ENCODE measurements at places on chromosomes 6 and 20.
A peak's percentile ranks its signal among the peaks of the same experiment; 100 is the strongest.

- DNase-seq, result no peak
These were observed 78.7 kb upstream of the PHACTR3 start for GRCh38 chr20:59525500-59526241.

- DNase-seq, result no peak
These were observed 83.1 kb upstream of the CBLN4 start for GRCh38 chr20:56088375-56088774.

DNA sequence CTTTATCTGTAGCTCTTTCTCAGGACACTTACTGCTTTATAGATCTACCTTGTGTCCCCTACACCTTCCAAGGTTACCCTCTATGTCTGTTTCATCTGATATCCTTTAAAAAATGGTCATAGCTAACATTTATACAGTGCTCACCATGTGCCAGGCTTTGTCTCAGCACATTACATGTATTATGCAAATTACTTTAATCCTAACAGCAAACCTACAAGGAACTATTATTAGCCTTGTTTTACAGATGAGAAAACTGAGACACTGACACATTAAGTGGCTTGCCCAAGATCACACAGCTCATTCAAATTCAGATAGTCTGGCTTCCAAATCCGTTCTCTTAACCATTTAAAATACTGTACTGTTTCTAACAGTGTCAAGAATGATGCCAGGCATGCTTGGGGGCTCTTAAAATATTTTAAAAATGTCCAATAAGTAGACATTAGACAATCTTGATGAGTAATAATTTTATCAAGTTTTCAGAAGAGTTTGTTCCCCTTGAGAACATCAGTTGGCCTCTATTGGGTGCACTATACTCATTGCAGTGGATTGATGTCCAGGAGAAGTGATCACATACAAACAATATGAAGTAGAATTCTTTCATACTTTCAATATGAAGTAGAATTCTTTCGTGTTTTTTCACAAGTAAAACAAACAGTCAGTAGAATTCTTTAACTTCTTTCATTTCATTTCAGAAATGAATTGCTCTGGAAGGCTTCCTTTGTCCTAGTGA is 69.6 kb downstream of the DNAH8 start:
- DNase-seq, result no peak

DNA sequence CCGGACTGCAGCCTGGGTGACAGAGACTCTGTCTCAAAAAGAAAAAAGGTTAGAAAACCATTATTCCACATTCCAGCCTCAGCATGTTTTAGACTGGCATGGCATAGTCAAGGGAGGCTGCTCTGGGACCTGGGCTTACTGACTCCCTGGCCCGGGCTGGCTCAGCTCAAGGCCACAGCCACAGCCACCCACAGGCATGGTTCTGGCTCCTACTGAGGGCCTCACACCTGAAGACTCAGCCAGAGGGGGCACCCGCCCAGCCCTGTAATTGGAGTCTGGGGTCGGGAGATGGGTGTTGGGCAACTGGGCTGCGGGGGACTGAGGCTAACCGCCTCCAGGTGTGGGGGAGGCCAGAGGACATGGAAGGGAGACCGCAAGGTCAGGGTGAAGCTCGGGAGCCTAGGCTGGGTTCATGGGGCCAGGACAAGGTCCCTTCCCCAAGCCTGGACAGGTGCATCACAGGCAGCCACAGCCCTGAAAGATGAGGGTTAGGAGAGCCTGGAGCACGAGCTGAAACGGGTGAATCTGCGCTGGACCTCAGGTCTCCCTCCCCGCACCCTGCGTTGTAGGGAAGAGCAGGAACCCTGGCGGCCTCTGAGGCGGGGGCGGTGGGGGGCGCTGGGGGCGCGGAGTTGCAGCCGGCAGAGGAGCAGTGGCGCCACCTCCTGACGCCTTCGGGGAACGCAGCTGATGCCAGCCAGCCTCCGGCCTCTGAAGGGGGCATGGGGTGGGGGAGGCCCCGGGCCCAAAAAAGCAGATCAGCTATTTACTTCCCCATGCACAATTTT is 67.7 kb upstream of the SRSF6 start:
- DNase-seq, result no peak

DNA sequence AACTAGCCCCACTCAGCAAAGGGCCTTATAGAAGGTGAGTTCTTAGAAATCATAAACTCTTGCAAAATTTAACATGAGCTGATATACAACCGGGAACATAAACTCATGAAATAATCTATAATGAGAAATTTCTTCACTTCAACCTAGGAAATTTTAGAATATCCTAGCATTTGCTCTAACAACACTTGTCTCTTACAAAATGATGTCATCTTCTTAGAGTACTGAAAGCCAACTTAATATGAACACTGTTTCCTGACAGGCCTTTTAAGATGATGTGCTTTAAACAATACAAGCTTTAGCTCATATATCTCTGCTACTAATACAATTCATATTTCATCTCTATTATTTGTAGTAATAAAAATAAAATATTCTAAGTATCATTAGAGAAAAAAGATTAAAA is 932 bp downstream of the PACRG start:
- no peak for DNase-seq

DNA sequence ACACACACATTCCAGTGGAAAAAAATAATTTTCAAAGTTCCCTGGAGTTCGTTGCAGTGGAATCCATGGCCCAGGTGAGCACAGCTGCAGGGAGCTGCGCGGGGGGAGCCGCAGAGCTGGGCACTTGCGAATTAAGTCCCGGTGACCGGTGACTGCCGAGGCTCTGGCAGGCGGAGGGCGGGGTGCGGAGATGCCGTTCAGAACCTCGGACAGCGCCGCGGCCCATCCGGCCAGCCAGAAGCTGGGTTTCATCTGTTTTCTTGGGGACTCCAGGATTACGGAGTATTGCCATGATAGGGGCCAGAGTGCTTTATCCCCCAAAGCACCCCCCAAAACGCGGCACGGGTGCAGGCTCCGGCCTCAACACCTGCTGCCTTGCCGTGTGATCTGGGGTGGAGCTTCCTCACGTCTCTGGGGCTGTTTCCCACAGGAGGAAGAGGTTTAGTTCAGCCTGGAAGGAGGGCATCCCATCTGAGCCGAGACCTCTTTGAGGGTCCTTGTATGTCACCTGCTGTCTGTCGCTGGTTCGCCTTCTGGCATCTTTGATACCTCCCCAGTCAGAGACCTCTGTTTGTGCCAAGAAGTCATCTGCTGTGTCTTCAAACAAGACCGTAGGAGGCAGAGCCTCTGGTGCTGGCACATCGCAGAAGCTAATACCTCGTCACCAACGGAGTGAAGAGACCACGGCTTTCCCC is 99.4 kb downstream of the YTHDF1 start:
- no peak for DNase-seq

- DNase-seq, result no peak
These were observed 796 bp upstream of the RREB1 start for GRCh38 chr6:7106752-7107577.

DNA sequence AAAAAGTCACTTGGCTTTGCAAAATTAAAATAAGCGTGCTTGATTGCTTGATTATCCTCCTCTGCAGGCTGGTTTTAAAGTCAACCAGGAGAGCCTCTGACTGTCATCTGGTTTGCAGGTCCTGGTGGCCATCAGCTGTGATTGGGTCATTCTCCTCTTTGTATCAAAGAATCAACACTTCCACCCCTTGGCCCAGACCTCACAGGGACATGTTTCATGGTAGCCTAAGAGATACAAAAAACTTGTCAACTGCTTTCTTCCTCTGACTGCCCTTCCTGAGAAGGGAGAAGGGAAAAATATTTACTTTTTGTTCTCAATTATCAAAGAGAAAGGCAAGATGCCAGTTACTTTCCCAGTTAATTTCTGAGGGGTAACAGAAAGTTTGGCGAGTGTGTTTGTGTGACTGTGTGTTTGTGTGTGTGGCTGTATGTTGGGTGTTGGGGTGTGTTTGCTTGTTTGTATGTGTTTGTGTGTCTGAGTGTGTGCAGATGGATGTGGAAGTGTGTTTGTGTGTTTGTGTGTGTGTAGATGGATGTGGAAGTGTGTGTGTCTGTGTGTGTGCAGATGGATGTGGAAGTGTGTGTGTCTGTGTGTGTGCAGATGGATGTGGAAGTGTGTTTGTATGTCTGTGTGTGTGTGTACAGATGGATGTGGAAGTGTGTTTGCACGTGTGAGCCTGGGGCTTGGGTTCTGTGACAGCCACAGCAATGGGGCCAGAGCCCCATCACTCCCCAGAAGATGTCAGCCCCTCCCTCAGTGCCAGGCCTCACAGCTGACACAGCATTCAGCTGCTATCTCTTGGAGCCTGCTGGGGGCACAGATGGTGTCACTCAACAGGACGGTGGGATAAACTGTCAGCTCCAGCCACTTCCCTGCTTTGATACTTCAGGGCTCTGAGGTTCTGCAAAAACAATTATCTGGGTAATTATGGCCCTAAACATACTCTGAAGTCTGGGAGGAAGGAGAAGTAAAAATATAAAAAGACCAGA is 98.6 kb upstream of the RNF24 start:
- no peak for DNase-seq

DNA sequence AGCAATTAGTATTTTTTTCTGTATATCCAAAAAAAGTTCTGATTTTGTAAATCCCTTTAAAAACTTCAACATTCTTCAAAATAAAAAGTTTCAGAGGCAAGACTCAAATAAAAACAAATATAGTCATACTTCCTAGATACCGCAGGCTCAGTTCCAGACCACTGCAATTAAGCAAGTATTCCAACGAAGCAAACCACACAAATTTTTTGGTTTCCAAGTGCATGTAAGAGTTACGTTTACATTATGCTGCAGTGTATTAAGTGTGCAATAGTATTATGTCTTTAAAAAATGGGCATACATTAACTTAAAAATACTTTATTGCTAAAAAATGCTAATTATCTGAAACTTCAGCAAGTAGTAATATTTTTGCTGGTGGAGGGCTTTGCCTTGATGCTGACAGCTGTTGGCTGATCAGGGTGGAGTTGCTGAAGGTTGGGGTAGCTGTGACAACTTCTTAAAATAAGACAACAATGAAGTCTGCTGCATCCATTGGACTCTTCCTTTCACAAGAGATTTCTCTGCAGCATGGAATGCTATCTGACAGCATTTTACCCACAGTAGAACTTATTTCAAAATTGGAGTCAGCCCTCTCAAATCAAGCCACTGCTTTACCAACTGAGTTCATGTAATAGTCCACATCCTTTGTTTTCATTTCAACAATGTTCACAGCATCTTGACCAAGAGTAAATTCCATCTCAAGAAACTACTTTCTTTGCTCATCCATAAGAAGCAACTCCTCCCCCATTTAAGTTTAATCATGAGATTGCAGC is 46.0 kb downstream of the PHIP start:
- no peak for DNase-seq

- DNase-seq, result no peak
These were observed 366.6 kb downstream of the PREX1 start for GRCh38 chr20:48461091-48461734.

DNA sequence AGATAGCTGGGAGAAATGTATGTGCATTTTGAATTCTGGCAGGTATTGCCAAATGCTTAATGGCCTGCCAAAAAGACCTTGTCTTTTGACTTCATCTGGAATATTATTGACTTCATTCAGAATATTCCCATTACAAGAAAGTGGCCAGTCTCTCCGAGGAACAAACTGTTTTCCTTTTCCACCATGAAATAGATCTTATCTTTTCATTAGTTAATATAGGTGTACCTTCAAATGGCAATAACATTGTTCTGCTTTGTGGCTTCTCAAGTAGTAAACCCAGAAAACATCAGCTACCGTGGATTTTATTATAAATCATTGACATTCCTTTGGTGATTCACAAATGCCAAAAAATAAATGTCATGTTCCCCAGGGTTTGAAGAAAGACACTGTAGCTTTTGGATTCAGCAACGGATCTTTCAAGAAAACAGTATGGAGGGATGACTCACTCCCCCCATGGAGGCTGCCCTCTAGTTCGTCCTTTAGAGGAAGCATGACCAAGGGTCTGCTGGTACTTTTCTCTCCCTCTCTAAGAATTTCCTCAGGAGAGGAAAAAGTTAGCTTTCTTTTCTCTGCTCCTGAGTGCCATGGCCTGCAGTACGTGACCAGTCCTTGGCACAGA is 1.1 kb upstream of the RNF182 start:
- peak; percentile 75 for DNase-seq

- DNase-seq, result peak; percentile 36
These were observed 122.6 kb upstream of the MCHR2 start for GRCh38 chr6:100116411-100117194.

DNA sequence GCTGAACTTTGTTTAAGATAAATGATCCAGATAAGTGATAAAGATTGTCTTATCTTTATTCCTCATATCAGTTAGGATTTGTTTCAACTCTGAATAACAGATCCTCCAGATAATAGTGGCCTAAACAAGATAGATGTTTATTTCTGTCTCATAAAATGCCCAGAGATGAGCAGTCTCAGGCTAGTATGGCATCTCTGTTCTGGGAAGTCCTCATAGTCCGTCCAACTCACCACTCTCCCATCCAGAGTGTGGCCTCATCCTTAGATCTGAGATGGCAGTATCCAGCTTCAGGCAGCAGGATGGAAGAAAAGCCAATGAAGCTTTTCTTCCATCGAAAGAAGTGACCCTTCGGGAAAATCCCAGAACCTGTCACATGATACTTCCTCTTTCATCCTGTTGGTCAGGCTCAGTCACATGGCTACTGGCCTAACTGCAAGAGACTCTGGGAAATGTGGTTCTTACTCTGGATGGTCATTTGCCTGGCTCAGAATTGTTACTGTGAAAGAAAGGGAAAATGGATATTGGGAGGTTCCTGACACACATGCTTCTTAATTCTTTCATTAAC is 29.4 kb upstream of the TAGAP start:
- DNase-seq, result peak; percentile 11

DNA sequence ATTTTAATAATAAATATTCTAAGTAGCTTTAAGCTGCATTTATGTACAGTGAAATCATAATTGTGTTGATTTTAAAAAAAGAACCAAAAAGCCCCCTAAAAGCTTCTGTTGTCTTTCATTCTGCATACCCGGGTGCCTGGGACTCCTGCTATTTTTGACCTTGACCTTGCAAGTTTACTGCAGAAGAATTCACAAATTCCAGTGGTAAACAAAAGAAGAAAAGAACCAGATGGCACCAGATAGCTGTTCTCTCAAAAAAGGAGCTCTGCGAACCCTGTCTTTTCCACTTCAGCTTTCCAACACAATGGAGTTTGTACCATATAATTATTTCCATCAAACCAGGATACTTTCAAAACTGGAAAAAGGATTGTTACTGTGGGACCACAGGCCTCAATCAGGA is 363.3 kb downstream of the SMOC2 start:
- no peak for DNase-seq

GRCh38 chr6:82750556-82750955 is 315.1 kb downstream of the UBE3D start:
- no peak for DNase-seq

- no peak for DNase-seq
These were observed 57.9 kb upstream of the MANEA start for GRCh38 chr6:95519228-95520037.

DNA sequence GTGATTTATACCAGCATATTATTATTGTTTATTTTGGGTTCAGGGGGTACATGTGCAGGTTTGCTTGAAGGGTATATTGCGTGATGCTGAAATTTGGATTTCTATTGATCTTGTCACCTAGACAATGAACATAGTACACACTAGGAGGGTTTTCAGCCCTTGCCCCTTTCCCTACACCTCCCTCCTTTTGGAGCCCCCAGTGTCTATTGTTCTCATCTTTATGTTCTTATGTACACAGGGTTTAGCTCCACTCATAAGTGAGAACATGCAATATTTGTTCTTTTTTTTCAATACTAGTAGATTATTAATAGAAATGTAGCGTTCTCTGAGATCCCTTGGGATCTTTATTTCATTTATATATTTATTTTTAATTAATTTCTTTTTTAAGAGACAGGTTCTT is 79.2 kb upstream of the MRAP2 start:
- no peak for DNase-seq
